CD8-positive, alpha-beta memory T cell (primary cell): ENCODE measurements at places on chromosomes 3 and 15.

- no peak for DNase-seq
Observed at GRCh38 chr15:94671858-94672532, 440.6 kb downstream of the MCTP2 start.

DNA sequence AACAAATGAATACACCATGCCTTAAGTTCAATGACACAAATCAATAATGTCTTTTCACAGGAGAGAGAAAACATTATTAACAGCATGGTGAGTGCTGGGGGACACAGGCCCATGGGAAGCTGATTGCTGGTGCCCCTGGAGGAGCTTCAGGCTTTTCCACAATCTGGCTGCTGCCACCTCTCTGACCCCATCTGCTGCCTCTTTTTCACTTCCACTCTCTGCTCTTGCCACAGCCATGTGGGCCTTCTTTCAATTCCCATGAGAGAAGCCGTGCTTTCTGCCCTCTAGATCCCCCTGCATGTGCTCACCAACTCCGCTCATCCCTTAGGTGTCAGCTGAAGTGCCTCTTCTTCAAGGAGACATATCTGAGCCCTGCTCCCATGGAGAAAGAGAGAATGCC, 21.0 kb upstream of the CTXND1 start:
- DNase-seq, result no peak

DNA sequence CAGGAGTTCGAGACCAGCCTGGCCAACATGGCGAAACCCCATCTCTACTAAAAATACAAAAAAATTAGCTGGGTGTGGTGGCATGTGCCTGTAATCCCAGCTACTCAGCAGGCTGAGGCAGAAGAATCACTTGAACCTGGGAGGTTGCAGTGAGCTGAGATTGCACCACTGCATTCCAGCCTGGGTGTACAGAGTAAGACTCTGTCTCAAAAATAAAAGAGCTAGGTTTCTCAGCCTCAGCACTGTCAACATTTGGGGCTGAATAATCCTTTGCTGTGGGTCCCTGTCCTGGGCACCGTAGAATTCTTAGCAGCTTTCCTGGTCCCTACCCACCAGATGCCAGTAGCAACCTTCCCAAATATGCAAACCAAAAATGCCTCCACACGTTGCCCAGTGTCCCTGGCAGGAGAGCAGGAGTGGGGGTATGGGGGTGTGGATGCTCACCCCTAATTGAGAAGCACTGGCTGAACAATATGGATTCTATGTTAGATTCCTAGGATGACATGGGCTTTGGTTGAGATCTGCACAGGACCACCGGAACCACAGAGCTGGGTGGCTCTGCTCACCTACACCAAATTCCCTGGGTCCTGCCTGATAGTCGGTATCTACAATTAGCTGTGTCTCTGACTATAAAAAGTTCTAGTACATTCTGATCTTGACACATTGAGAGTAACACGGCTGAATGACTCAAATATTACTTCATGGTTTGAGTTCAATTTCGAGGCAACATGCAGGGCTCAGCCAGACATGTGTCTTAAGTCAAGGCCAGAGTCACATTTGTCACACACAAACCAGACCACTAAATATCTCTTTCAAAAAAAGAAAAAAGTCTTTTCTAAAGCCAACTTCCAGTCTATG, 577.0 kb upstream of the MDFIC2 start:
- DNase-seq, result no peak

DNA sequence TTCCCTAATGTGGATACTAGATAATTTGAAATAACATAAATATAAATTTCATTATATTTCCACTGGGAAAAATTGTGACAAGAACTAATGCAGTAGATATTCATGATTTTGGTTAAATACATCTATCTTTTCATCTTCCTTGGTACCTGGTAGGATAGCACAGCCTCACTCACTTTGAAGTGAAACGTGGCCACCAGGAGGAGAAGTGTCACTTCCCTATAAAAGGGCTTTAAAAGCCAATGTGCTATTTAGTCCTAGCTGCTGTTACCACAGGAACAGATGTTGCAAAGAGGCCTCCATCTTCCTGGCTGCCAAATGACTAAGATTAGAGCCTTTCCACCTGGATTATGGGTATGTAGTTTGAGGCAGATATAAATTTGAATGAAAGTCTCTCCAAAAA, 140.0 kb downstream of the PLOD2 start:
- no peak for DNase-seq

DNA sequence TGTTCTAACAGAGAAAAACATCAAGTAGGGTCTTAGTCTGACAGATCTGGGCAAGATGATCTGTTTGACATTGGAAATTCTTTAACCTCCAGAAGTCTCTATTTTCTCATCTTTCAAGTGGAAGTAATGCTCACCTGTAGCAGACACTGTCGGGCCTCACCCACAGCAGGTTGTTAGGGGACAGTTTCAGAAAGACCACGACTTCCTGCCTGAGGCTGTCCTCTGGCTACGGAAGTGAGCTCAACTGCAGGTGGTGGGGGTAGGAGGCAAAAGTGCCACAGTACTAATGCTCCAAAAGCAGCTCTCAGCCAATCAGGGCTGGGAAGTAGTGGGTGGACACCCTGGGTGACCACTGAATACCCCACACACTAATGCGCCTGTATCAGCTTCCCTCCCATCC, 111.4 kb upstream of the TOPAZ1 start:
- no peak for DNase-seq
